ENCODE measurements at places on chromosomes 4 and X.

DNA sequence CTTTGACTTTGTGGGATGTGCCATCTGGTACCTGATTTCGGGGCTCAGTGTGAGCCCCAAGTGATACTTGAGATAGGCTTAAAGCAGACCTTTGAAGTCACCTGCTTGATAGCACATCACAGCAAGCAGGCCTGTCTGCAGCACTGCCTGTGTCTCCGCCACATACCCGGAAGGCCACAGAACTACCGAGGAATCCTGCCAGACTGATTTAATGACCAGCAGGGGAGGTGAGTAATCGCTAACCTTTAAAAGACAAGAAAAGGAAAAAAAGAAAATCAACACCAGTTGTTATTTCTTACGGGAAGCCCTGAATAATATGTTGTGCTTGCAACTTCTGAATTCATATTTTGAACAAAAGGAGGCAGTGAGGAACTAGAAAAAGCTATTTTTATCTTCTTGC, 6.8 kb downstream of the PTCHD1 start:
- peak; percentile 49 for DNase-seq

DNA sequence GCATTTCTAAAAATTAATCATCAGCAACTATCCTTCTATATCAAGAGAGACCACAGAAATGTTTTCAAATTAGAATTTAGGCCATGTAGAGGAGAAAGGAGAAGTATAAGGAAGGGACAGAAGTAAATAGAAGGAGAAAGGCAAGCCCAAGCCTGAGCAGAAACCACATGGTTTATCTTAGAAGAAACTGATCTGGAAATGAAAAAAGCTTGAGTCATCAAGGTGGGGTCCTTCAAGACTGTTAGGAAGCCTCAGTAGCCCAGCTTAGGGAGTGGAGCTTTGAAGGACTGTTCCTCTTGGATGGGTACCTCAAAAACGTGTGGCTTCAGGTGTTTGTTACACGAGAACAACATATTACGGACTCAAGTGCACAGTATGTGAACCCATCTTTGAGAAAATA, 4.5 kb downstream of the BMX start:
- no peak for DNase-seq

- DNase-seq = no peak
Measured at GRCh38 chrX:42944381-42944998, 166.5 kb upstream of the PPP1R2C start.

- DNase-seq = no peak
Measured at GRCh38 chr4:188387179-188387791, 248.0 kb downstream of the TRIML1 start.

DNA sequence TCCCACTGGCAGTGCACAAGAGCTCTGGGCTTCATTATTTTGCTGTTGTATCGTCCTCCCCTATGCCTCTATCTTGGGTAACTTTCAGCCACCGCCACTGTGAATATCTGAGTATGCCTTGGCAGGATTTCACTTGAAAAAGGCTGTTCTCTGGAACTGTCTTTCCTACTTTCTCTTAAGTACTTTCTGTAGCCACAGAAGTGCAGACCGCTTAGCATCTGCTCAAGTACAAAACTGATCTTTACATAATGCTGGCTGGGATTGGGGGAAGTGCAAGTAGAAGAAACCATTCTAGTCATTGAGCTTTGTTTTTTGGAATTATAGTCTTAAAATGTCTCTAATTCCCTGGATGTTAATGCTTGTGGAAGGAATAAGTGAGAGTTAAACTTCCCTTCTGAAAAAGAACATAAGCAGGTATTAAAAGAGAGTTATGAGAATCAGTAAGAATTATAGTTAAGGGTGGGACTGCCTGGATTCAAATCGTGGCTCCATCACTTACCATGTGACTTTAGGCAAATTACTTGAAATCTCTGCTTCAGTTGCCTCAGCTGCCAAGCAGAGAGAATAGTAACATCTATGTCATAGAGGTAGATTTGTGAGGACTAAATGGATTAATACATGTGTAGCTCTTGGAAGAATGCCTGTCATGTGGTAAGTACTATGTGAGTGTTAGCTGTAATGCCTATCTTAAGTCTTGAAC, 77.5 kb downstream of the MID1IP1 start:
- DNase-seq = no peak

- DNase-seq = peak; percentile 57
Measured at GRCh38 chr4:158255727-158256324, 45.5 kb downstream of the TMEM144 start.

GRCh38 chr4:105624530-105624929, 72.1 kb downstream of the ARHGEF38 start:
- DNase-seq = peak; percentile 100
